ENCODE measurements at places on chromosomes 4 and X.

GRCh38 chr4:1201851-1202525 is 29.6 kb upstream of the SPON2 start:
- DNase-seq: peak; percentile 62

GRCh38 chr4:76964769-76965168 is 15.2 kb downstream of the SEPTIN11 start:
- no peak for DNase-seq

- DNase-seq: no peak
Measured at GRCh38 chrX:20248592-20249192, 18.0 kb downstream of the RPS6KA3 start.

DNA sequence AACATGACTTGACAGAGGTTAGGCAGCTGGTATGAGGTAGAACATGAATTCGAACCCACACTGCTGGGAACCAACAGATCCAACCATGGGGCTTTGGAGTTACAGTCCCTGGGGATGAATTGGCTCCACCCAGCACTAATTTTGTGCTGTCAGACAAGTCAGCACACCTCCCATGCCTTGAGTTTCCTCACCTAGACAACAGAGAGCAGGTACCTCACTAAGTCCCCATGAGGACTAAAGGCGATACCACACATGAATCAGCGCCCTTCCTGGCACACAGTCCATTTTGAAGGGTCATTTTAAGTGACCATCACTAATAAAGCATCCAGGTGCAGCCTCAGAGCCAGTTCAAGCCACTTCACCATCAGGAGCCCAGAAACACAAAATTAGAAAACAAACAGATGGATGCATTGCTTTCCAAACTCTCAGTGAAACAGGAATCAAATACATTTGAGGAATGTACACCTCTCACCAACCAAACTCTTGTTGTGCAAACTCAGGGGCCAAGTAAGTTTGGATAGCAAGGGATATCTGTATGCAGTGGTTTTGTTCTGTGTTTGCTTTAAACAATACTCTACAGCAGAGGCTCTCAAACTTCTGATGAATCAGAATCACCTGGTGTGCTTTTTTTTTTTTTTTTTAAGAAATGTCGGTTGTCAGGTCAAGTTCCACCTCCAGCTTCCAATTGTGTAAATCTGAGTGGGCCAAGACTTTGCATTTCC is 10.1 kb downstream of the IDS start:
- DNase-seq: no peak

DNA sequence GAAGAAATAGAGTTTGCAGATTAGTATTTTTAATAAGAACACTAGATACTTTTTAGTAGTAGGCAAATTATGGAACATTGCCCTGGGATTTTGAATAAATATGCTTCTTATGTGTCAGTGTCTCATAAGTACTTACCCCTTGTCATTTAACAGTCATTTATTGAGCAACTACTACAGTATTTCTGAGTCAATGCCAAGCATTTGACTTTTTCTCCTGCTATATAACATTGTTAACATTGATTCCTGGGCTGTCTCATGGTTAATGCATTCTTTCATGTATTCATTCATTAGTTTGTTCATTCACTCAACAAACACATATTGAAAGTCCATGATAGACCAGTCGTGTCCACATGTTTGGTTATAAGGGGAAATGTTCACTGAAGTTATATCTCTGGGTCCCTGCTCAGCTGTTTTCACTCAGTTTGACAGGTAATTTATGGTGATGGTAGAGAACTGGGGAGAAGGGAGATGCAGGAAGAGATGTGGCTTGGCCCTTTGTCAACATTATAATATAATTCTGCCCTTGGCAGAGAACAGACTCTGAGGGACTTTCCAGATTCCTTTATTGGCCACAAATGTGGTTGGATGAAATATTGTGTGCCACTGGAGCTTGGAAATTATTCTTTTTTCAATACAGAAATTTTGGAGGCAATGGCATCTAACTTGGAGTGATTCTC is 49.8 kb downstream of the OSTC start:
- no peak for DNase-seq

GRCh38 chr4:47617607-47618006 is 132.5 kb downstream of the ATP10D start:
- no peak for DNase-seq
